ENCODE measurements at places on chromosomes 2 and 18. TPM values are rescaled to one million over a fixed set of nuclear protein-coding genes. Genes with fewer than 3 reads are reported as not detected.

Gene C2orf72
- total RNA-seq, result 5.3 TPM

Gene LYPD1
- total RNA-seq, result 12.0 TPM

Gene ITPRID2
- total RNA-seq, result 55.2 TPM

Gene RNF152
- total RNA-seq, result not detected

Gene PRADC1
- 25.4 TPM for total RNA-seq

Gene FAM228A
- not detected for total RNA-seq

Gene ARHGAP28
- 0.08 TPM for total RNA-seq

Gene RIT2
- total RNA-seq, result not detected

Gene COL6A3
- 0.15 TPM for total RNA-seq

Gene SPIRE1
- 13.0 TPM for total RNA-seq

Gene CHAC2
- total RNA-seq, result 14.9 TPM

Data from A549 treated with ZK216348 at 1 μM for 4 hours (cell line).